Hypothalamus (tissue), 51 donors: ENCODE measurements at places on chromosomes 2 and 18.

GRCh38 chr2:215699700-215700538 is 264.1 kb upstream of the FN1 start:
- no peak for DNase-seq

- DNase-seq = no peak
Observed at GRCh38 chr2:204791230-204791629, 246.0 kb downstream of the PARD3B start.

DNA sequence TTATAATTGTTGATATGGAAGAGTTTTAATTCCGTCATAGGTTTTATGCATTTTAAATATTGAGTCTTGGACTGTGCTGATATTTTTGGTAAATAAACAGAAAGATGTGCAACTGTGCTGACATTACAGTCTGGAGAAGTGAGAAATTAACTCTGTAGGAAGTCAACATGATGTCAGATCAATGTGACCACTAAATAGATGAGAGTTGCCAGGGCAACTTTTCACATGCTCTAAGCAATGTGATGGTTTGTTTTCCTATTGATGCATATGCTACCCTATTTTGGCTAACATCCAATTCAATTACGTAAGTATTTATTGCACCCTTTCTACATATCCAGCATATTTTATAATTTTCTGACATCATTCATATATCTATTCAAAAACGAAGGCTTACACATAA is 1109.3 kb downstream of the TSN start:
- DNase-seq = no peak

GRCh38 chr2:118055512-118056164 is 32.6 kb upstream of the INSIG2 start:
- DNase-seq = no peak

DNA sequence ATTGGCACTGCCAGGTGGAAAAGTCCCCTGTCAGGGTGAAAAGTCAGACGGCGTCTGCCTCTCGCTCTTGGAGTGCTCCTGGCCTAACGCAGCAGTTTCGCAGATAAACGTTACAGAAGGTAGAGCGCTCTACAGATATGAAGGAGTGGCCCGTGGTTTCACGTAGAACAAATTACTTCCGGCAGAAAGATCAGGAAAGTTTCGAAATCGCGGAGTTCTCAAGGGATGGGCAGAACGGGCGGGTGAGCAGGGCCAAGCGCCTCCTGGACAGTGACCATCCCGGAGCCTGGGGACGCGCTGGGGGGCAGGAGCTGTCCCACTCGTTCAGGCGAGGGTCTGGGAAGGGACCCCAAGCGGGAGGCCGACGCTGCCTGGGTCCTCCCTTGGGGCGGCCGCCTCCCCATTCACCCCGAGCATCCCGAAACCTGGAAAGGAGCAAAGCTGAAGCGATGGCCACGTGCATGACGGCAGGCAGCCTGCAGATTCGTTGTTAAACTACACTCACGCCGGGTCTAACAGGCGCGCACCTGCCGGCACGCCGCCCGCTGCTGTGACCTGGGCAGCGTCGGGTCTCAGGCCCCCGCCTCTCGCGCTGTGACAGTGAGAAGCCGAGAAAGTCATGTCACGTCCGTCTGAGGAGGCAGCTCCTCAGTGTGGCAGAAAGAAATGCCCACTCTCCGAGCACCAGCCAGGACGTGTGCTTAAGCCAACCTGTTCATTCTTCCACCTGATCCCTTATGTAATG is 122.9 kb upstream of the SALL3 start:
- DNase-seq = no peak

DNA sequence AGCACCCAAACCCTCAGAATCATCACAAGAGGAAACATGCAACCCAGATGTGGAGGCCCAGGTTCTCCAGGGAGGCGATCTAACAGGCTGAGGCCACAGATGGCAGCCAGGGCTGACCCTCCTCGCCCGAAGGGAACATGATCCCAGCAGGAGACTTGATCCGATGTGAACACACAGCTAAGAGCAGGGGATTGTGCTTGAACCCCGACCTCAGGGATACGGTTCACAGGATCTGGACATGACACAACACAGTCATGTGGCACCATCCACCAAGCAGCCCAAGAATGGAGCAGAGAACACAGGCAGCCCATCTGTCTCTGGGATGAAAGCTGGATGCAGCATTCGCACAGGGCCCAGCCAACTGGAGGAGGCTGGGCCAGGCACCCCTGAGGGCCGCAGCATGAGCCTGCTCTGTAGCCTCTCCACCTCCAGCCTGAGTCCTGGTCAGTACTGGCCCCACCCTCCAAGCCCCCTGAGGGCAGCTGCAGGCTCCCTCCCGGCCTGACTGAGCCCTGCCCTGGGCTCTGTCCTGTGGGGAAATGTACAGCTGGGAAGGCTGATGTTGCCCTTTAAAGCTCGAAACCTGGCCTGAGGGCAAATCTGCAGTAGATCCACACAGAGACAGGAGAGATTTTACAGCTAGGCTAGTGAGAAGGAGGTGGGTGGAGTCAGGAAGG is 39.0 kb downstream of the AQP12A start:
- DNase-seq = no peak

GRCh38 chr2:62495761-62496160 is 10.2 kb downstream of the TMEM17 start:
- no peak for DNase-seq

GRCh38 chr2:28390746-28391563 is 1.7 kb upstream of the FOSL2 start:
- DNase-seq = peak; percentile 50

GRCh38 chr2:157931542-157931941 is 55.4 kb upstream of the ACVR1 start:
- no peak for DNase-seq

DNA sequence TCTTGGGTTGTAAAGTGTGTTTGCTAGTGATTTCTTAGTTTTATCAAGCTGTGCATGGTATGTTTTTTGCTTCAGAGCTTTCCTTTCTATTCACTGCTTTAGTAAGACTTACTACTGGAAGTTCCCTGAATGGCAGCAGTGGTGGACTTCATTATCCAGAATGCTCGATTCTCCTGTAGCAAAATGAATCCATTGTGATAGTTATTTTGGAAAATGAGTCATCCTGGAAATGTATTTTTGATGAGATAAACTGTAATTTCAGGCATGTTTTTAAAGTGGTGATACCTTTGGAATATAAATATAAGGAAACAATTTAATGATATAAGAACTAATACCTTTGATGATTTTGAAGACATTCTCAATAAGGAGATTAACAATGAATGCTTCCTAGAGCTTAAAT is 387.1 kb downstream of the PTPRM start:
- no peak for DNase-seq

GRCh38 chr2:221447310-221447709 is 124.8 kb downstream of the EPHA4 start:
- DNase-seq = no peak

DNA sequence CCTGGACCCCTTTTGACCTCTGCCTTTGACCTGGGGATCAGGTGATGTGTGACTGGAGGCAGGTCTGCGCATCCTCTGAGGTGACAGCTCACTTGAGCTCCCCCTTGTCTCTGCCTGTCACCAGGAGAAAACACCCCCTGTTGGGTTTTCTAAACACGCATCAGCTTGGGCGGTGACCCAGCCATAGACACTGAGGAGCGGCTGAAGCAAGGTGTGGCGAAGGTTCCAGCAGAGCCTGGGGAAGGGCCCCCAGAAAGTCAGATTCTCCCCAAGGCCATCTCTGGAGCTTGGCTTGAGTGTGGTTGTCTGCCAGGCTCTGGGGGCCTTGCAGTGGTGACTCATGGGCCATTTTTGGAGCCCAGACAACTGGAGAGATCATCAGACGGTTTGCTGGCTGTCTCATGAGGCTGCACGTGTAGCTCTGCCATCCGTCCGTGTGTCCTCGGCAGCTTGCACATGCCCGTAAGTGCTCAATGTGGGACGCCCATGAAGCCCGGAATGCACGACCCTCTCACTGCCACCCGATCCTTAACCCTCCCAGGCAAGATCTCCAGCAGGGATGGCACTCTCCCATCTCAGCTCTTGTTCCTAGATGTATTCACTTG is 29.4 kb downstream of the SIX3 start:
- DNase-seq = no peak

DNA sequence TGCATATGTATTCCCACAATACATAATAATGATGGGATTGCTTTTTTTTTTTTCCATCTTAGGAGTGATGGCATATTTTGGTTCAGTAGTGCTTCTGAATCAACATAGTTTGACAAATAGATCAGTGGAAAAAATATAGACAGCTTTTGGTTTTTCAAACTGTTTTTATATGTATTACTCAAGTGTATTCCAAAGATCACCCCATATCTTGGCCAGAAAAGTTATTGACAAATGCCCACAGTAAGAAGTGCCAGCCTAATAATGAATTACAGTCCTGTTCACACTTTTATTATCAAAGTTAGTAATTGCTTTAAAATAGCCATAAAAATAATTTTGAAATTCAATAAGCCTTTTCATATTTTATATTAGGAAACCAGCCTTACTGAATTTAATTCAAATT is 95.0 kb downstream of the TMEFF2 start:
- DNase-seq = no peak

- DNase-seq = no peak
Observed at GRCh38 chr2:20666304-20667150, at the start of gene GDF7. Gene GDF7, plus strand, starts transcription at chr2:20667144. Its CDS starts 96 bp downstream, at chr2:20667240.

DNA sequence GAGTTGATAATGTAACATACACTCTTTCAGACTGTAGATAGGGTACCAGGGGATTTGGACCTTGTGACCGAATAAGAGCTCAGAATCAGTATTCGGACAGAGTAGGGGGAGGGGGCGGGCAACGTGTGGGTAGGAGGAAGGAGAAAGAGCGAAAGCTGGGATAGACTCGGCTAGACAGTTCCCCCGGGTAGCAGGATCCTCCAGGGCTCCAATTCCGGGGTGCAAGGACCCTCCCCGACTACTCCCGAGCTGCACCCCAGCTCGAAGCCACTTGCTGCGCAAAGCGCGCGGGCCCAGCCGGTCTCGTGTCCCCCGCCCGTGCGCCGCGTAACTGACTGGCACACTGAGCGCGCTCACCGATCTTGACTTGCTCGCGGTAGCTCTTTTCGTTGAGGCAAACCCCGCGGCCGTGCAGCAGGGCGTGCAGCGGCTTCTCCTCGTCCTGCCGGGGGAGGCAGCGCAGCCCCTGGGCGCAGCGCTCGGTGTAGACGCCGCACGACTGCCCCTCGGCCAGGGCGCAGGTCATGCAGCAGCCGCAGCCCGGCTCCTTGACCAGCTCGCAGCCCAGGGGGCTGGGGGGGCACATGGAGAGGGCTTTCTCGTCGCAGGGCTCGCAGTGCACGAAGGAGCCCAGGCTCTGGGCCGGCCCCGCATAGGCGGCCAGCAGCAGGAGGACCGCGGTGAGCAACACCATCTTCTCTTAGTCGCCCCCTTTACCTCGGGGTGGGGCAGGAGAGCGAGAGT is 1.1 kb downstream of the IGFBP5 start:
- DNase-seq = peak; percentile 48

DNA sequence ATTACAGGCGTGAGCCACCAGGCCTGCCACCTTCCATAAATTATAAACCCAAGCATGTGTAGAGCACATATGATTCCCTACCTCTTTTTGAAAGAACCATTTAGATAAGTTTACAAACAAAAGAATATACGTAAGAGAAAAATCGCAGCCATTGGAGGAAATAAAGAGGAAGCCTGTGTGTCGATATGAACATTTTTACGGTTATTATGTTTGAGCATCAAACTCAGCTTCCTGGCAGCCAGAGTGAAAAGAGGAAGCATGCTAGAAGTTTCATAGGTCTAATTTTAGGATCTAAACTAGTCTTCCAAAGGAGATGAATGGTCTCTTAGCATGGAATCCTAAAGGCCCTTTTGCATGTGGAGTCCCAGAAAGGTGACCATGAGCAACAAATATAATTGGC is 104.3 kb downstream of the PLB1 start:
- DNase-seq = no peak

DNA sequence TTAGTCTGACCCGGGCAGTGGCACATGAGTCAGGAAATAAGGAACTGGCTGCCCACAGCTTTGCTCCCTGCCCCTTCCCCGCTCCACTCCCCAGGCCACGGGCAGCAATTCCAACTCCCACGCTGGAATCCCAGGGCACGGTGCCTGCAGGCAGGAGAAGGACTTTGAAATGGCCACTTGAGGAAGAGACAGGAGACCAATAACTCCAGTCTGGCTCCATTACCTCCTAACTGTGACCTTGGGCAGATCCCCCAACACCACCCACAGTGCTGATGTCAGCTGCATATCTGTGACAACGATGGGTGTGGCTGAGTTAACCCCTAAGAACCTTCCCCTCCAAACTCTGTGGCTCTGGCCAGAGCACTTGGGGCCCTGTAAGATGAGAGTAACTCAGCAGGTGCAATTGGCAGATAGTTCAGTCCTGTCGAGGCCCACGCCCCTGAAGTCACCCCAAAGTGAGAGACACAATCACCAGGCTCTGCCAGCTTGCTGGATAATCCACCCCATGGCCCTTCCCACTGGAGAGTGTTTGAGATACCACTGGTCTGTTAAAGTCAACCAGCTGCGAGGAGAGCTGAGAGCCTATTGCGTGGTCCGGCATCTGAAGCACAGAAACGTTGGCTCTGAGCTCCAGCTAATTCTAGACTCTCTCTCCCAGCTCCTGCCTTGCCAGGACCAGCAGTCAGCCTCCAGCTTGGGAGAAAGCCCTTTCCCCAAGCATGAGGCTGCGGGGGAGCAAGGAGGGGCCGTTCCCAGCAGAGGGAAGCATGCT is 175.2 kb downstream of the TNS1 start:
- no peak for DNase-seq
